Esophagus squamous epithelium (tissue), 5 donors: ENCODE measurements at places on chromosomes 7 and 10.

- no peak for DNase-seq
Observed at GRCh38 chr10:17771017-17771416, 19.0 kb downstream of the TMEM236 start.

GRCh38 chr7:148872188-148872587 lies 11.9 kb downstream of the EZH2 start:
- DNase-seq = no peak

- no peak for DNase-seq
Observed at GRCh38 chr10:70564113-70564725, 38.3 kb downstream of the PRF1 start.

DNA sequence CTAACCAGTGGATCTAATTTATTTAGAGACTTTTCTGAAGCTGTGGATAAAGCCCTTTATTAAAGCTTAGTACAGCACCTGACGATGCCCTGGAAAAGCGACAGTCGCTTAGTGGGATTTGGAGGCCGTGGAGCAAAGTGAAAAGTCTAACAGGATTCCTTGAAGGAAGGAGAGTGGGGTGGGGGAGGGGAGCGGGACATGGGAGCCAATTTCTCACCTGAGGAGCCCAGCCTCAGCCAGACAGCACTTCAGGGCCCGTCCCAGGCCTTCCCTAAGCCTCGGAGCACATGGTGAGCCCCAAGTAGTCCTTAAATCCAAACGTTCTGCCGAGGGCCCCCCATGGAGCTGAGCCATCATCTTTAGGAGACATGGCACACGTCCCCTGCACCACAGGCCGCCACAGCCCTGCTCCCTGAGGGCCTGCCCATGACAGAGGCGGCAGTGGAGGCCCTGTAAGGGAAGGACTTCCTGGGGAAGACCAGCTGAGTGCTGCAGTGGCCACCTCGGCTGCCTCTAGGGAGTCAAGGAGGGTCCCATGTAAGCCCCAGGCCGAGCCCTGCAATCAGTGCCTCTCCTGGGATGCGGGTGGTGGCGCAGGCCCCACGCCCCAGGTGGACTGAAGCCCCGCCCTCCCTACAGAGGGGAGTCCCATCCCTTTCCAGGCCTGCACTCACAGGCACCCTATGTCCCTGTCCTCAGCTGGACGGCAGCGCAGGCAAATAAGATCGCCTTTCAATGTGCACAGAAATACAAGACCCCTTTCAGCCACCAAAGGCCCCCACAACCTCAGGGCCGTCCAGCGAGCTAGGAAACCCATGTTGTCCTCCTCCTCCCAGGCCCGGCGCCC lies 187.0 kb downstream of the MAD1L1 start:
- DNase-seq = no peak

- no peak for DNase-seq
Observed at GRCh38 chr7:39624442-39624807, 1.1 kb downstream of the RALA start.

GRCh38 chr7:55108818-55109217 lies 90.0 kb downstream of the EGFR start:
- DNase-seq = no peak

DNA sequence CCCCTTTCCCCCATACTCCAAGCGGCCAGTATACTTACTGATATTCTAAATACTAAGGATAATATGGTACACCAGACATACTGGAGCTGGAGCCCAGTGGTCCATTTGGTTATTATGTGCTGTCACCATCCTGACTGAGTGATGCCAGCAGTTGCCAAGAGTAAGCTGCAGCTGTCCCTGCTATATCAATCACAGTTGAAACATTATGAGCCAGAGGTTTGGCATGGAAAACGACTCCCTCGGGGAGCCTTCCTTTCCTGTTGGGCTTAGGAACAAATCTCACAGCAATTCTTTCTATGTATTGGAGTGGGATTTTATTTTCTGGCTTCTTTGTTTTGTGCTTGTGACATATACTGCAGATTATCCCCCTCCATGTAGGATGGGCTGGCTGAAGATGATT lies 32.6 kb downstream of the STRIP2 start:
- DNase-seq = no peak

GRCh38 chr7:154178895-154179294 lies 126.7 kb downstream of the DPP6 start:
- DNase-seq = no peak

DNA sequence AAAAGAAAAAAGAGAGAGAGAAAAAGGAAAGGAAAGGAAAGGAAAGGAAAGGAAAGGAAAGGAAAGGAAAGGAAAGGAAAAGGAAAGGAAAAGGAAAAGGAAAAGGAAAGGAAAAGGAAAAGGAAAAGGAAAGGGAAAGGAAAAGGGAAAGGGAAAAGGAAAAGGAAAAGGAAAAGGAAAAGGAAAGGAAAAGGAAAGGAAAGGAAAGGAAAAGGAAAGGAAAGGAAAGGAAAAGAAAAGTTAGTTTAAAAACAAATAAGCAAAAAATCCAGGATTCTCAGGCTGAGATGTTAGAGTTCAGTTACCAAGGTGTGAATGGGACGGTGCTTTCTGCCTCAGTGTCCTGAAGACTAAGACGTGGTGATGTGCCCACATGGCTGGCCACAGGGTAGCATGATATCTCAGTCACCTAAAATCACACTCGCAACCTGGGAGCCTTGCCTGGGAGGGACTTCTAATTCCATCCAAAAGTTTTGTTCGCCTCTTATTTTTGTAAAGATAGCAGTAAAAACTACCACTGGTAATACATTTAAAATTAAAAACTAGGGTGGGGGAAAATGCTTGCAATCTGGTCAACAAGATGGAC lies 70.1 kb downstream of the JAZF1 start:
- DNase-seq = no peak

DNA sequence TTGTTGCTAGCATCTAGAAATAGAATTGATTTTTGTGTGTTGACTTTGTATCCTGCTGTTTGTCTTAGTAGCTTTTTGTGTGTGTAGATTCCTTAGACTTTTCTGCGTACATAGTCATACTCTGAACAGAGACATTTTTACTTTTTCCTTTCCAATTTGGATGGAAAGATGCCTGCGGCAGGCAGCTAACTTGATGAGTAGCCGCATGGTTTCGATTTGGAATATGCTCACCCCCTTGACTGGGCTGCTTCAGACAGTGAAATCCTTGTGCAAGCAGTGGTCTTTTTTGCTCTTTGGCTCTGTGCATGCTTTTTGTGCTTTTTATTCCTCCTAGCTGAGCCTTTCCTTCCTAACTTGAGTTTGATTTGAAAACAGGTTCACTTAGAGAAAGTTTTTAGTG lies 71.8 kb downstream of the HHEX start:
- DNase-seq = no peak

DNA sequence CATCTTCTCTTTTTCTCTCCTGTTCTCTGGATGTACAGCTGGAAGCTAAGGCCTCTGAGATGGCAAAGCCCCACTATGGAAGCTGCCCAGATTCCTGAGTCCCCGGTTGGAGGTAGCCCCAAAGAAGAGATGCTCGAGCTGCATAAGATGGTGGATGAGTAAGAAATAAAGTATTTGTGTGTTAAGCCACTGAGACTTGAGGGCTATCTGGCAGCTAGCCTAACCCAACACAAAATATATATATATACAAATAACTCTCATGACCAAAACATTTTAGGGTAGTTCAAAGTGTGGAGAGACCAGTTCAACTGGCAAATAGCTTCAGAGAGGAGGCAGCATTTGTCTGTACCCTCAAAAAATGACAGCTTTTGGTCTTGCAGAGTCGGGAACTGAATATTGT lies 72.4 kb upstream of the PDE1C start:
- DNase-seq = no peak

DNA sequence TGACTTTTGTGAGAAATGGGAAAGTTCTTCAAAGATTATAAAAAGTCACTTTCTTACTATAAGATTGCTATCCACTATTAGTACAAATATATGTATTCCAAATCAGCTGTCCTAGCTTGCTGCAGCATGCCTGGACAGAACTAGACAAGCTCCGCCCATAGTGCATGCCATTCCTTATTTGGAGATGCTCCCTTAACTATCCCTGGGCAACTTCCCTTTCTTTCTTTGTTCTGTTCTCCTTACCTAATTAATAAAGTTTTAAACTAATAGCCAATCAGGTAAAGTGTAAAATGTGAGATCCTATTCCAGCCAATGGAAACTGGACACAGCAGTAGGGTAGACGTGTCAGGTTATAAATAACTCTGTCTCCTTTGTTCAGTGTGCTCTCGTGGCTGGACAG lies 281.9 kb downstream of the CAMK1D start:
- DNase-seq = no peak

- DNase-seq = no peak
Observed at GRCh38 chr7:141418066-141418465, 133.1 kb upstream of the AGK start.

DNA sequence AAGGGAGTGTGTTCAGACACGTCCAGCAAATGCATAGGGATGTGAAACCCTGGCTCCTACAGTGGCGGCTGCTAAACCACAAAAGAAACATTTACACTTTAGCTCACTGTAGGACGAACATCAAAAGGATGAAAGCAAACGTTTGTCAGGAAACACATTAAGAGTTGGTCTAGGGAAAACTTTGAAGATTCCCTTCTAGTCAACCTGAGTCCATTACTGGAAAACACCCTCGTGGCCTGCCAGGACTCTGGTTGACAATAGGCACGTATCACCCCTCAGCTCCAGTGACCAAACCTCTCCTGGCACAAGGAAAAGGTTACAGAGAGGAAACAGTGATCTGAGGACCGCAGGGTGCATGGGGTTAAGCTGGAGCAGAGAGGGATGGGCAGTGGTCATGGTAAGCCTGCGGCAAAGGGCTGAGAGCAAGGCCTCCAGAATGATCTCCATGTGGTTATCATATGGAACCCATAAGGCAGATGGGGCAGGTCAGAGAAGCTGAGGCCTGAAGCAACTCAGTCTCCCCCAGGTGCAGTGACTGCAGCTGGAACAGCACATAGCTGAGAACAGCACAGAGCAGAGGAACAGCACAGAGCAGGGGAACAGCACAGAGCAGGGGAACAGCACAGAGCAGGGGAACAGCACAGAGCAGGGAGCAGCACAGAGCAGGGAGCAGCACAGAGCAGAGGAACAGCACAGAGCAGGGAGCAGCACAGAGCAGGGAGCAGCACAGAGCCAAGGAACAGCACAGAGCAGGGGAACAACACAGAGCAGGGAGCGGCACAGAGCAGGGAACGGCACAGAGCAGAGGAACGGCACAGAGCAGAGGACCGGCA lies 49.9 kb downstream of the CHST15 start:
- no peak for DNase-seq

DNA sequence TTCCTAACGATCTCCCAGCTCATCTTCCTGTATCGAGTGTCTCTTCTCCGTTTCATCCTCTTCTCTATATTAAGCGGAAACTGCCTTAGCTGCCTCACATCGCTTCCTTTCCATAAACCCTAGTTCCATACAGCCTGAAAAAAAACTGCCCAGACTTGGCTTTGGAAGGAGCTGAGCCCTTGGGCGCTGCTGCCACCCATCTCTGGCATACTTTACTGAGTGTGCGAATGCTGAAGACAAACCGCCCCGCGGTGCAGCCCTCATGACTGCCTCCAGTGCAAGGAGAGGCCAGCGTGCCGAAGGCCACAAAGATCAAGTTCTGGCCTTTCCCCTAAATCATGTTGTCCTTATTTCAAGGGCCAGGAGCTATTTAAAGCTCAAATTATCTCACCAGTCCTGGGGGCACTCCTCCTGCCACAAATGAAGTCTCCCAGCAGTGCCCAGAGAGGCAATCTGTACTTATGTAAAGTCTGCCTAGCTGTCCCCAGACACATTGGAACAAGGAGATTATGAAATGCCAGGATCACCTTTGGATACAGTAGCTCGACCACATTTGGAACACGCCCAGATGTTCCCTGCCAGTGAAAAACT lies 25.2 kb downstream of the YWHAG start:
- no peak for DNase-seq

GRCh38 chr10:71321386-71321785 lies 2.3 kb downstream of the SLC29A3 start:
- no peak for DNase-seq

GRCh38 chr10:86293396-86293791 lies 73.2 kb downstream of the GRID1 start:
- DNase-seq = no peak

DNA sequence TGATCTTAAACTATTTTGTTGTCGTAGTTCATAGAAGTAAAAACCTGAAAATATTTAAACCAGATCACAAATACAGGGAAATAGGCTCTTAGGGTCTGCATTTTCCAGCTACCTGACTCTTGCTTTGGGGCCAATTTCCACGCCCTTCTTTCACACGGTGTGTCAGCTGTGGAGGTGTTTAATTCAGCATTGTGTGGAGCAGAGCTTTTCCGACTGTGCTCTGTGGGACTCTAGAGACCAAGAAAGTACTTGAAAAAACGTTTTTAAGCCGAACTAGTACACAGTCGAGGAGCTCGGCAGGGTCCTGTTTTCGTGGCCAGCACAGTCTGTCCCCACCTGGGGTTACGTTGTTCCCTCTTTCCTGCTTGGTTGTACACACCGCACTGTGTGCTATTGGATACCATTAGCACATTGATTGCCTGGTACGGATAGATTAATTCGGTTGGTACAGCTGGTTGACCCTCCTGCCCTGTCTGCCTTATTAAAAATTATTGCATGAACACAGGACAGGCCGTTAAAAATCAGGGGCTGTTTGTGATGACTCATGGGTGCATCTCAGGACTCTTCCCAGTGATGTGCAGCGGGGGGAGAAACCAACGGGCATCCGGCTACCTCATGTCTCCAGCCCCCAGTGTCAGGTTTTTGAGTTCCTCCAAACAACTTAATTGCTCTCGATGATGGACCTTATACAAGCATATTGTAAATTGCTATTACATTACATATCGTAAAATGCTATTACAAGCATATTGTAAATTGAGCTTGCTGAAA lies 80.7 kb upstream of the BTBD16 start:
- no peak for DNase-seq

DNA sequence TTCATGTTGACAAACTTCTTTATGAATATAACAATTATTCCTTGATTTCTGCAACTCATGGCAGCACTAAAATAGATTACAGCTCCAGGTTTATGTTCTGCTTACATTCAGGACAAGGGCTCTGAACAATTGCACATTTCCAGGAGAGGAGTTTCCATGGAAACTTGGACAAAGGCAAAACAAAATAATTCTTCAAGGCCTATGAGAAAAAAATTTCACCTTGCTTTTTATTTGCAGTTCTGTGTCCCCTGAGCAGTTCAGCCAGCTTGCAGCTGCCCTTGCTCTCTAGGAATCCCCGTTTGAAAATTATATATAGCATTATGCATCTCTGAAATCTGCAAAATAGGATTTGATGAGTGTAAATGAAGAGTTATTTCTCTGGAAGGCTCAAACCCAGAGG lies 71.7 kb downstream of the ARL4A start:
- DNase-seq = no peak

- no peak for DNase-seq
Observed at GRCh38 chr10:131703541-131703940, 197.3 kb upstream of the PPP2R2D start.

DNA sequence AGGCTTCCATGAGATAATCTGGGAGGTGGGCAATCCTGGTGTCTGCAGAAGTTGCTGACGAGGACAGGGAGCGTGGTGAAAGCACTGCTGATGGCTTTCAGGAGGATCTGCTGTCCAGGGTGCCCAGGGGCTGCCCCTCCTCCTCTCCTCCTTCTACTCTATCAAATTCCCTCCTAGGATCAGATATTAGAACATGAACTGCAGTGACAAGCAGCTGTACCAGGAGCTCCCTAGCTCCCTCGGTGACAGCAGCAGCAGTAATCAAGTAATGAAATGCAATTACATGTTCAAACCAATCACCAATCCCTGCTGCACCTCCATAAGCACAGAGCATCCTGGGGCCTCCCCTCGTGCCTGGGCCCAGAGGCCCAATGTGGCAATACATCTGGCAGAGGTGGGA lies 46.9 kb downstream of the GRID1 start:
- DNase-seq = no peak
